Activated CD4-positive, alpha-beta T cell treated with anti-CD3 and anti-CD28 coated beads for 48 hours (primary cell): ENCODE measurements at places on chromosomes 3 and 15.

DNA sequence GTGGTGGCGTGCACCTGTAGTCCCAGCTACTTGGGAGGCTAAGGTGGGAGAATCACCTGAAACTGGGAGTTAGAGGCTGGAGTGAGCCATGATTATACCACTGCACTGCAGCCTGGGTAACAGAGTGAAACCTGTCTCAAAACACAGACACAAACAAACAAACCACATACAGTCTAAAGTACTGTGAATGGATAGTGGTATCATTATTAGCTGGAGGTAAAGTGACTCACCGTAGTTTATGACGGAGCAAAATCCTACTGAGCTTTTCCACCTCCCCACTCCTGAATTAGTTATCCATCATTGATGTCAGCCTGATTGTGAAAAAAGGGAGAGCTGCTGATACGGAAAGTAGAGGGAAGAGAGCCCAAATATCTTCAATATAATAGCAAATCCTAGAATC is 3.2 kb upstream of the CNOT10 start:
- DNase-seq: no peak

- no peak for DNase-seq
Measured at GRCh38 chr3:147304756-147305155, 101.6 kb downstream of the ZIC4 start.

DNA sequence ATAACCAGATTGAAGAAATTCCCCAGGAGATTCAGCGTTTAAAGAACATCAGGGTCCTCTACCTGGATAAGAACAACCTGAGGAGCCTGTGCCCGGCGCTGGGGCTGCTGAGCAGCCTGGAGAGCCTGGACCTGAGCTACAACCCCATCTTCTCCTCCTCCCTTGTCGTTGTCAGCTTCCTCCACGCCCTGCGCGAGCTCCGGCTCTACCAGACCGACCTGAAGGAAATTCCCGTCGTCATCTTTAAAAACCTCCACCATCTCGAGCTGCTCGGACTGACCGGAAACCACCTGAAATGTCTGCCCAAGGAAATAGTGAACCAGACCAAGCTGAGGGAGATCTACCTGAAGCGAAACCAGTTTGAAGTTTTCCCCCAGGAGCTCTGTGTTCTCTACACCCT is 9.4 kb upstream of the LRRC34 start:
- DNase-seq: no peak

GRCh38 chr3:51706788-51707731 is at the start of gene GRM2:
GRM2 (plus strand) TSS chr3:51707068; CDS start chr3:51708984, 1,916 bp downstream.
- DNase-seq: peak; percentile 51

GRCh38 chr3:62229211-62229610 is 144.1 kb downstream of the FEZF2 start:
- no peak for DNase-seq

GRCh38 chr15:67208396-67208795 is 46.1 kb downstream of the AAGAB start:
- no peak for DNase-seq

- DNase-seq: no peak
Measured at GRCh38 chr3:11071096-11071755, 78.7 kb downstream of the SLC6A1 start.

DNA sequence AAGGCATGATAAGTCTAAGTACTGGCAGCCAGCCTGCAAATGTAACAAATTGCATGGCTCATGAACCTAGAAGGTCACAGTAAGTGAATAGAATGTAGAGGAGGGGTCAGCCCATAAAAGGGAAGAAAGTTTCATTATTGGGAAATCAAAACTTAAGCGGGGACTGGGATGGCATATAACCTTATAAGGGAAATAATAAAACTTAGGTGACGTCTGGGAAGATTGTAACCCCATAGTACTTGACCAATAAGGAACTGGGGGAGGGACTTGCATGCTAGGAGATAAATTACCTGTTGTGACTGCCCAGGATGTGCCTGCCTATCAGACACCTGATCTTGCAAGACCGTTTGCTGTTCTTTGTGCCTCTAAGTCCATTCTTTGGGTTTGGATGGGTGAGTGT is 28.1 kb upstream of the MCTP2 start:
- no peak for DNase-seq

GRCh38 chr15:50256188-50257041 is 9.1 kb downstream of the HDC start:
- DNase-seq: no peak

DNA sequence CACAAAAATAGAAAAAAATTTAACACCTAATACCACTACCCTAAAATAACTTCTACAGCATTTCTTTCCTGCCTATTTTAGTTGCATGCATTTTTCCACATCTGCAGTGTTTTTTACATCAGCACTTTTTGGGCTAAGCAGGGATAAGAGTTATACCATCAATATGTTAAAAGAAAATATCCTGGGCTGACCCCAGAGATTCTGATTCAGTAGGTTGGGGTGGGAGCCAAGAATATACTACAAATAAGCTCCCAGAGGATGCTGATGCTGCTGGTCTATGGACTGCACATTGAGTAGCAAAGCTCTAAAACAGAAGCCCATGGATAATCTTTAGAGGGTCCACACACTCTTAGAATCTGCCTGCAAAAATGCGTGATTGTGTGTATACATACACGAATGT is 14.8 kb downstream of the FYCO1 start:
- DNase-seq: no peak

DNA sequence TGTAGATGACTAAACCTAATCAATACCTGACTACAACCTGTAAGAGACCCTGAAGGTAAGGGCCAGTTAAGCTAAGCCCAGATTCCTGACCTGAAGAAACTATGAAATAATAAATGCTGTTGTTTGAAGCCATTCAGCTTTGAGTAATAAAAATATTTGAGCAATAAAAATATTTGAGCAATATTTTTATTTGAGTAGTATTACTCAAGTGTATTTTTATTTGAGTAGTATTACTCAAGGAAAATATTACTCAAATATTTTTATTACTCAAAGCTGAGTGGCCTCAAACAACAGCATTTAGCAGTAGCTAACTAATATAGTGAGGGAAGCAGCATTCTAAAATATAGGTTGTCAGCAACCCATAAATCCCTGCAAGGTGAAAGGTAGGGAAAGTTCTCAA is 143.8 kb upstream of the RARB start:
- no peak for DNase-seq

GRCh38 chr3:40333416-40333815 is 23.9 kb downstream of the EIF1B start:
- DNase-seq: no peak

GRCh38 chr3:182327196-182327681 is 466.1 kb upstream of the ATP11B start:
- DNase-seq: no peak

- DNase-seq: no peak
Measured at GRCh38 chr3:31770822-31771326, 210.2 kb downstream of the OSBPL10 start.

DNA sequence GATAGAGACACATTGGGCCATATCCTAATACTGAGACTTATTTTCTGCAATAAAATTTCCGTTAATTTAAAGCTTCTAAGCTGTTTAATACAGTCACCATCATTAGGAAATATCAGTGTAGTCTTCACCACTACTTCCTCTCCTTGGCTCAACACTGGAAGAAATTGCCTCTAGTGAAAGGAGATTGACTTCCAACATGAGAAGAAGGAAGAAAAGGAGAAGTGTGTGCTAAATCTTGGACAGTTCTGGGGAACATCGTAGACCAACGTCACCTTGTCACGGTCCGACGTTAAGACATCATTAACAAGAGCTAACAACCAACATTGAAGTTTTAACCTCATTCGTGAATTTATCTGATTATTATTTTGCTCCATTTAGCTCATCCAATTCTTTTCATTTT is 987.0 kb upstream of the CFAP20DC start:
- DNase-seq: no peak

- DNase-seq: peak; percentile 89
Measured at GRCh38 chr3:43769097-43769884, 78.6 kb downstream of the ABHD5 start.

DNA sequence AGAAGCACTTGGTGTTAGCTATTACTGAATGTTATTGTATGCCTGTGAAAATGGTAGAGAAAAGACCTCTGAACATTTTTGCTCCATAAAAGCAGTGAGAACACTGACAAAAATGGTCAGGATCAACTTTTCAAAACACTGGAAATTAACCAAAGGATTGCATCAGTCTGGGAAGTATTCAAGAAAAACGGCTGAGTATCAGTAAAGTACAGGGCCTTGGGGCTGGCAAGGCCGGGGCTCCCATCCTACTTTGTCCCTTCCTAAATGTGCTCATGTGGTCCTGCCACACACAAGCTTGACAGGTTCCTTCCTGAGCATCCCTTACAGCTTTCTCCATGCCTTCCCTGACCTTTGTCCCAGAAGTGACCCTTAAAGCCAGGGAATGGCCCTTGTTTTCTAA is 84.0 kb downstream of the CFAP20DC start:
- no peak for DNase-seq

GRCh38 chr15:41102854-41103253 is 13.2 kb downstream of the INO80 start:
- no peak for DNase-seq

GRCh38 chr3:187973977-187974870 is 179.7 kb upstream of the LPP start:
- DNase-seq: peak; percentile 38

- DNase-seq: no peak
Measured at GRCh38 chr3:4866866-4867265, 112.4 kb upstream of the BHLHE40 start.

DNA sequence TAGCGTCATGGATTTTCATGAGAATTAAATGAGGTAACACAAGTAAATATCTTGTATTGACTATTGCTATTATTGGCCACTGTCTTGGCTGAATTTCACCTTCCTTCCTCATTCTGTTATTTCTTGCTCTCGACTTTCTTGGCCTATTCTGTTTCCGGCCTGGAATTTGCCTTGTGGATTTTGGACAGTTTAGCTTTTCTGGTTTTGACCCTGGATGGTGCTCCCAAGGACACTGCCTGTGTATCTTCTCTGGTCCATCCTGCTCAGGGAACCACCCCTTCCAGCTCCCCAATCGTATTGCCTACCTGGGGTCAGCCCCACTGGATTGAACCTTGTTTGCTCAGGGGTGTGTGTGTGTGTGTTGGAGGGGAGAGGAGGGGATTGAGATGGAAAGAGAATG is 376.2 kb upstream of the C2CD4B start:
- no peak for DNase-seq

DNA sequence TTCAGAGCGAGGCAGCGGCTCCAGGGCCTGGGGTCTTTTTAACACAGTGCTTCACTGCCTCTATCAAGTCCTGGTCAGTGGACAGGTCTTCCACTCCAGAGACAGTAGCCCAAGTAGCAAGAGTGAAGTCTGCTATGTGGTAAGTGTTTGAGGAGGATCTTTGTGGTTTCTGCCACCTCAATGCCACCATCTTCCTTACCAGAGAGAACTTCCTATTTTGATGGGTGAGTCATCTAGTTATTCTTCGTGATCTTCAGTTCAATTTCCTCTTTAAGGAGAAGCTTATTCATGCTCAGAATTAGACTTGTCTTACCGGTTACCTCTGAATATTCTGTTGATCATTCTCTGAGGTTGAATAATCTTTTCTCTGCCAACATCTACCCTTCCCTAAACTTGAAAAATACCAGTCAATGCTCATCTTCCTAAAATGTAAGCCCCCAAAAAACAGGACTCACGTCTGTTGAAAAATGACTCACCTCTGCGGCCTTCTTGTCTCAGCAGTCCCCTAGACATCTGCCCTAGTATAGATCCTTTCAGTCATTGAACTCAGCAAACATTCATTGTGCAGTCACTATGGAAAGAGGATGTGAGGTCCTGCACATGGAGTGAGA is 32.2 kb upstream of the BCL6 start:
- peak; percentile 48 for DNase-seq

DNA sequence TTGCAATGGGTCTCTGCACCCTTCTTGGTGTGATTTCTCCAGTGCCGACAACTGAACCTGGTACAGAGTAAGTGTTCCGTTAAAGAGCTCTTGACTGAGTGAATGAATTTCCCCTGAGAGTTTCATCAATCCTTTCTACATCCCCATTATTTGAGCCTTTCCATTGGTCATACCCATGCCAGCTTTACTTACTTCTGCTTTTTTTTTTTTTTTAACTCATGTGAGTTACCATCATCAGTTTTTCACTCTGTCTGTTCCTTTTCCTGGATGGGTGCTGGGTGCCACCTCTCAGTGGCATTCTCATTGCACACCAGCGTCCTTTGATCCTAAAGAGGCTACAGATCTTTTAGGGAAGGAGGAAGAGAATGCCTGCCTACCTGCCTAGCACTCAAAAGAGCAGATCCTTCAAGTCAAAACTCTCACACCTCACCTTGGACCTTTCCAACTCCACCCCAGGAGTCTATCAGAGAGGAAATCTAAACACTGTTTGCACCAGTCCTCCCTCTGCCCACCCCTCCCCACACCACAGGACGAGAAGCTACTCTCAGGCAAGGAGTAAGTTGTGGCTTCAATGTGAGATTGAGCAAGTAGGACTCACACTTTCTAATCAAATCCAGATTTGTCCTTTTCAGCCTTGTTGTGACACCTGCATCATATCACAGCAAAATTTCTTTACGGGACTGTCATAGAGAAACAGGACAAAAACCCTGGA is 13.1 kb upstream of the USP3 start:
- no peak for DNase-seq

DNA sequence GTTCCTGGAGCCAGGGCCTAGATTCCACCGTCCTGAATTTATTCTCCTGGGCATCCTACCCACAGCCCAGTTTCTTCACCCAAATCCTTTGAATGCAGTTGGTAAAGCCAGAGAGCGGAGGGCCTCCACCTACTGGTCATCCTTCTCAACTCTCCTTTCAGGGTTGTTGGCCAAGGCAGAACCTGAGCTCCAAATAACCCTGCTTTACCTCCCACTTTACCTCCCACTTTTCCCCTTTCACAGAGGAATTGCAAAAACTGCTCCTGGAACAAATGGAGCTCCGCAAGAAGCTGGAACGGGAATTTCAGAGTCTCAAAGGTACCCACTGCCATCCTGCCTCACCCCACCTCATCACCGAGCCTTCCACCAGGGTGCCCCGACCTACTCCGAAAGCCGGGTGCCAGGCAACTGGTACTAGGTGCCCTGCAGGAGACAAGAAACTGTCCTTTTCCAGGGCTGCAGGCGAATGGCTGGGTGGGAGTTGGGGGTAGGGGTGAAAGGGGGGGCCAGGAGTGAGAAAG is 6.8 kb downstream of the SKOR1 start:
- DNase-seq: no peak

GRCh38 chr3:124851136-124851535 is 36.0 kb downstream of the ITGB5 start:
- no peak for DNase-seq

DNA sequence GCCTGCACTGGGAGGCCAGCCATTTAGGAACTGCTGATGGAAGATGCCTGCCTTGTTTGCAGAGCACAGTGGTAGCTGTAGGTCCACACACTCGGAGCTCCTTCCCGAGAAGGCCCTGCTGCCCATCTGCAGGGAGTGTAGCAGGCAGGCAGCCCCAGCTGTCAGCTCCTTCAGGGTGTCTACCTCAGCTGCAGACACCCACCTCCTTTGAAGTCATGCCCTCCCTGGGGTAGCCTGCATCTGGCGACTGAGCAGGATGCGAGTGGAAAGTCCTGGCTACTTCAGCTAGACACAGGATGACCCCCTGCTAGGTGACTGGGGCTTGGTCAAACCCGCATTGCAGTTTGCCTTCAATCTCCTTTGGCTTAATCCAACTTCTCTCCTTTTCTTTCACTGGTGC is 93.2 kb upstream of the TLE3 start:
- DNase-seq: no peak
